ENCODE measurements at places on chromosomes 7 and 10. TPM values are rescaled to one million over a fixed set of nuclear protein-coding genes. Genes with fewer than 3 reads are reported as not detected.

DNA sequence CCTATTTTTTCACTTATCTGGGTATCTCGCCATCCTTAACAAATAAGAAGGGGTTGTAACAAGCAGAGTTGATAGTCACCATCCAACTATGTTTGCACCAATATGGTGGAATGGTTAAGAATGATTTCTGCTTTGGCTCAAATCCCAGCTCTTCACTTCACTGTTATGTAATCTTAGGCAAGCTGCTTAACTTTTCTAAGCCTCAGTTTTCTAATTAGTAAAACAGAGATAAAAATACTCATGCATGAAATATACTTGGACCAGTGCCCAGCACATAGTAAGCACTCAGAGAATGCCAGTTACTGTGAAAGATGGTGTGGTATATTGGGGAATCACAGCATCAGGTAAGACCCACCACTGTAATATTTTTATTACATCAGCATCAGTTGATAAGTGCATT is 33.6 kb downstream of the ABCB1 start:
- H3K27ac ChIP-seq: no peak overlapping the region
- no peaks in the 10 kb centered on the region for H3K36me3 ChIP-seq
- DNase-seq: no peak
- no peaks in the 10 kb centered on the region for H3K27me3 ChIP-seq
- peaks cover 2% of the 10 kb centered on the region for H3K4me1 ChIP-seq

- no peak overlapping the region for H3K27ac ChIP-seq
- peaks cover 33% of the 10 kb centered on the region for H3K36me3 ChIP-seq
- no peak overlapping the region for H3K4me3 ChIP-seq
- peaks cover 20% of the 10 kb centered on the region for H3K4me1 ChIP-seq
- no peaks in the 10 kb centered on the region for H3K27me3 ChIP-seq
- no peak for DNase-seq
Measured at GRCh38 chr7:824664-825063, 7.6 kb upstream of the SUN1 start.

DNA sequence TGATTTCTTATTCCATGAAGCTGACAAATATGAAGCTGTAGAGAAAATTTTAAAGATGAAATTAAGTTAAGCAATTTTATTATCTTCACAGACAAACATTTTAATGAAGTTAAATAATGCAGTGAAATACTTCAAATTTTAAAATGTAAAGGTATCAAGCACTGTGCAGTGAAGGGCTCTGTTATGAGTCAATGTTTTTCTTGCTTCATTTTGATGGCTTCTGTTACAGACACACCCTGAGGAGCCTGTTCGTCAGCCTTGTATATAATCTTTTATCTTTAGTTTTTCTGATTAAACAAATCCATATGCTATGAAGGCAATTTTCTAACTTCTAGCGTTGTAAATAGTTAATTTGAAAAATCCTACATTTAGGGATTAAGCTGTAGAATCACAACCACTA is 18.5 kb downstream of the VSTM2A start:
- H3K27me3 ChIP-seq: no peaks in the 10 kb centered on the region
- no peaks in the 10 kb centered on the region for H3K36me3 ChIP-seq
- no peak for DNase-seq

DNA sequence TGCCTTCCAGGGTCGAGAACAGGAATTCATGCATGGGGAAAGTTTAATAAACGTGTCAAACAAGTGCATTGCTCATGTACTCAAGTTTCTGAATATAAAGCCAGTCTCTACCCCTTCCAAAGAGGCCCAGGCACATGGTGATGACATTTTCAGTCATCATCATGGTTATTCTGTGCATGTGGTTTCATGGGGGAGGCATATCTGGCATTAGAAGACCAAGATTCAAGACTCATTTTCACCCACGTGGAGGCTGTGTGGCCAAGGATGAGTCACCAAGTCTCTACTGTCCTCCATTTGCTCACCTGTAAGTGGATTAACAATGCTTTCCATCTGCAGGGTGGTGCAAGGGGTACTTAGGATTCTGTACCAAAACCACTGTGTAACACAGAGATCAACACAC is 34.0 kb upstream of the CNPY1 start:
- no peaks in the 10 kb centered on the region for H3K36me3 ChIP-seq
- no peak overlapping the region for H3K27ac ChIP-seq
- H3K27me3 ChIP-seq: peaks cover 22% of the 10 kb centered on the region
- DNase-seq: no peak
- no peak overlapping the region for H3K4me3 ChIP-seq
- peaks cover 13% of the 10 kb centered on the region for H3K4me1 ChIP-seq

- no peak overlapping the region for H3K27ac ChIP-seq
- H3K27me3 ChIP-seq: no peaks in the 10 kb centered on the region
- H3K4me1 ChIP-seq: no peaks in the 10 kb centered on the region
- H3K36me3 ChIP-seq: no peaks in the 10 kb centered on the region
- no peak for DNase-seq
- no peak overlapping the region for H3K4me3 ChIP-seq
Measured at GRCh38 chr7:14988941-14989340, 86.4 kb upstream of the DGKB start.

DNA sequence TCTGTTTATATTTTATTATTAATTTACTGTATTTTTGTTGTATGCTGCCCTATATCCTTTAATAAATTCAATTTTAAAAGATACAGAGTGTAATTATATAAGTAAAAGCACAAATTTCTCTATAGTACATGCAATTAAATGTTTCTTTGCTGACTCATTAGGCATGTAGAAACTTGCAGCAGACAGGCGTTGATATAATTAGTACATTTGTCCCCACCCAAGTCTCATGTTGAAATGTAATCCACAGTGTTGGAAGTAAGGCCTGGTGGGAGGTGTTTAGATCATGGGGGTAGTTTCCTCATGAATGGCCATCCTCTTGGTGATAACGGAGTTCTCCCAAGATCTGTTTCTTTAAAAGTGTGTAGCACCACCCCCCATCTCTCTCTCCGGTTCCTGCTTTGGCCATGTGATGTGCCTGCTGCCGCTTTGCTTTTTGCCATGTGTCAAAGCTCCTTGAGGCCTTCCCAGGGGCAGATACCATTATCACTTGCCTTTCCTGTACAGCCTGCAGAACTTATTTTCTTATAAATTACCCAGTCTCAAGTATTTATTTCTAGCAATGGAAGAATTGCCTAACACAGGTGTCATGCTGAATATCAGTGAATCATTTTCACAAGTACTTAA is 63.7 kb downstream of the TSPAN12 start:
- H3K36me3 ChIP-seq: no peaks in the 10 kb centered on the region
- no peaks in the 10 kb centered on the region for H3K4me1 ChIP-seq
- H3K4me3 ChIP-seq: no peak overlapping the region
- no peak overlapping the region for H3K27ac ChIP-seq
- DNase-seq: no peak
- peaks cover 6% of the 10 kb centered on the region for H3K27me3 ChIP-seq

DNA sequence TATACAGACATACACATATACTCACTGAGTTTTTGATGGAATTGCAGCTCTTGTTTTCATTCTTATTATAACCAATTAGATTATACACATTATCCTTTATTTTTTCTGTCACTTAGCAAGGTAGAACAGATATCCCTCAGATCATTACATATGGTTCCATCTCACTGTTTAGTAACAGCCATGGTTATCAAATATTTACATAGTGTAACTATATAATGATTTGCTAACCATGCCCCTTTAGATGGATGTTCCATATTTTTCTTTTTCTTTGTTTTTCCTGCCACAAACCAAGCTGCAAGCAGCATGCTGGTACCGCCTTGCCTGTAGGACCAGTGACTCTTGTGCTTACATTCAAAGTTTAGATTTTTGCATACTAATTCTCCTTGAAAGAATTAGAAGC is 163.4 kb upstream of the NFE2L3 start:
- H3K27ac ChIP-seq: no peak overlapping the region
- DNase-seq: no peak
- no peak overlapping the region for H3K4me3 ChIP-seq
- no peaks in the 10 kb centered on the region for H3K36me3 ChIP-seq
- peaks cover 35% of the 10 kb centered on the region for H3K27me3 ChIP-seq
- H3K4me1 ChIP-seq: no peaks in the 10 kb centered on the region

GRCh38 chr7:4549681-4550080 is 132.4 kb upstream of the FOXK1 start:
- H3K4me3 ChIP-seq: no peak overlapping the region
- no peak overlapping the region for H3K27ac ChIP-seq
- no peaks in the 10 kb centered on the region for H3K4me1 ChIP-seq
- no peaks in the 10 kb centered on the region for H3K27me3 ChIP-seq

DNA sequence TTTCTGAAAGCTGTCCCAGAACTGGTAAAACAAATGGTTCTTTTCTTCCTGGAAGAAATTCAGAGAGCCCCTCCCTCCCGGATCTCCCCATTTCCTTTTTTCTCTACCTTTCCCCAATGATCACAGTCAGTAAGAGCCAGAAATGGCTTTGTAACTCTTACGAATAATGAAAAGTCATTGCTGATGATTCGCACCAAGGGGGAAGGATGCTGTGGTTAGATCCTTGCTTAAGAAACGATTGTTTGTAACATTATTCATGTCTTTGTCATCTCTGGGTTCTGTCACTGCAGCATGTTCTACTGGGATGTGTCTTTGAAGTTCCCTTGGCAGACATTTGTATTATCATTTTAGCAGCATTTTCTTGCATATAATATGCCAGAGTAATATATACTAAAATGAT is 138.9 kb downstream of the CACNB2 start:
- H3K36me3 ChIP-seq: no peaks in the 10 kb centered on the region
- no peaks in the 10 kb centered on the region for H3K27me3 ChIP-seq
- H3K4me1 ChIP-seq: no peaks in the 10 kb centered on the region
- H3K27ac ChIP-seq: no peak overlapping the region
- DNase-seq: no peak

GRCh38 chr7:20225384-20225783 is 8.2 kb upstream of the MACC1 start:
- H3K27ac ChIP-seq: no peak overlapping the region
- peaks cover 4% of the 10 kb centered on the region for H3K27me3 ChIP-seq
- no peak for DNase-seq
- no peak overlapping the region for H3K4me3 ChIP-seq
- no peaks in the 10 kb centered on the region for H3K36me3 ChIP-seq

GRCh38 chr7:83796760-83797159 is 147.8 kb upstream of the SEMA3E start:
- no peaks in the 10 kb centered on the region for H3K27me3 ChIP-seq
- H3K36me3 ChIP-seq: no peaks in the 10 kb centered on the region
- no peaks in the 10 kb centered on the region for H3K4me1 ChIP-seq
- no peak overlapping the region for H3K27ac ChIP-seq

DNA sequence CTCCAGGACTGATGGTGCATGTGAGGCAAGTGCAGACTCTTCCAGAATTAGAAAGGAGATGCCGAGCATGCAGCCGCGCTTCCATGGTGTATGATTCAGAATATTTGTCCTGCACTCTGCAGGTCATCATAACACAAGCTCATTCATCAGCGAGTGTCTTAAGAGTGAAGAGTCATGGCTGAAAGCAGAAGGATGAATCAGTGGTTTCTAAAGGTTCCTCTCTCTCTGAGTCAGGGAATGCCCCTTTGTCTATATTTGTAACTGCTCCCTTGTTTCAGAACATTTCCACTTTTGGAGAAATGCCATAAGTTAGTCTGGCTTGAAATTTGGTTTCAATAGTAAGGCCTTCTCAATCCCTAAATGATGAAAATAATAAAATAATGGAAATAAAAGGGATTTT is 52.3 kb downstream of the HECW1 start:
- DNase-seq: no peak
- H3K36me3 ChIP-seq: no peaks in the 10 kb centered on the region
- H3K4me1 ChIP-seq: no peaks in the 10 kb centered on the region

DNA sequence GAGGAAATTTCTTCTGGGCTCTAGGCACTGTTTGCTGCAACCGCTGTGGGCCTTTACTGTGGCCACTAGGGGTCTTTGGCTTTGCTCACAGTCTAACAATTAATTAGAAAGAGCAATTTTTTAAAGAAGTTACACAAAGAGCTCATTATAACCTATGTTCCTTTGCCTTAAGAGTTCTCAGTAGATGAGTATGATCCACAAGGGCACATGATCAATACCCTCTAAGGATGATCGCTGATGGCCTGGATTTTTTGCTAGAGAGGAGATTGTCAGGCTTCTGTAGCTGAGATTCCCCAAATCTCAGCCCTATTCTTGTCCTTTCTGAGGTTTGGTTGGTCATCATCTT is 80.8 kb upstream of the RHOBTB1 start:
- H3K36me3 ChIP-seq: no peaks in the 10 kb centered on the region
- peaks cover 4% of the 10 kb centered on the region for H3K4me1 ChIP-seq
- peaks cover 9% of the 10 kb centered on the region for H3K27me3 ChIP-seq
- no peak overlapping the region for H3K4me3 ChIP-seq

DNA sequence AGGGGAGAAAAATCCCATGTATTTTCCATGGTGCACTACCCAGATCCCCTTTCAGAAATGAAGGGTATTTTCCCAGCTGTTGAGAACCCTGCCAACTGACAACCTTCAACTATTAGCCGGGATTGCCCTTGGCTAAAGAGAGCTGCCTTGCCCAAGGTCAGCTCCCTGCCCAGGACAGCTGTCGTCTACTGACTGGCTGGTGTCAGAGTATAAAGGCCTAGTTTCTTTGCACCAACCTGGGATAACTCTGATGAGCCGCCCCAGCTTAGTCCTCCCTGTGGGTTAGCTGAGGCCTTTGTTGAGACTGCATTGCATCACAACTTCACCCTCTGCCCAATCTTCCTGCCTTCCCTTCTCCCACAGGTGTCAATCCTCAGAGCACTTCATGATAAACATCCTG is 147.2 kb upstream of the RHEB start:
- no peaks in the 10 kb centered on the region for H3K27me3 ChIP-seq
- no peaks in the 10 kb centered on the region for H3K36me3 ChIP-seq
- H3K27ac ChIP-seq: no peak overlapping the region
- H3K4me3 ChIP-seq: no peak overlapping the region
- DNase-seq: no peak

DNA sequence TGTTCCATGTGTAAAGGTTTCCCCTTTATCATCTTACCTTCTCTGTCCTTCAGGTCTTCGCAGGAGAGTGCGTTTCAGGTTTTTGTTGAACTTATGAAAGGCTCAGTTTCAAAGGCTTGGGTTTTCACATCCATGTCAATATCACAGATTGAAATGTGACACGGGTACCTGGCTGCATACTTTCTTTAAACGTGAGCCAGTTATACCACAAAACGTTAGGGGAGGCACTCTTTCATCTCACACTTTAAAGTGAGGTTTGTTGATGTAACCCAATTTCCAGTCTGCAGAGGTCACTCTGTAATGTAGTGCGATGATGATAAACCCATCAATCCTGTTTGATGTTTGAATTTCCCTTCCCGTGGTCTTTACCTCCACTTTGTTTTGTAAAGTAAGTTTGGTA is 506.9 kb downstream of the SUGCT start:
- peaks cover 14% of the 10 kb centered on the region for H3K27me3 ChIP-seq
- no peak overlapping the region for H3K4me3 ChIP-seq
- H3K4me1 ChIP-seq: peaks cover 5% of the 10 kb centered on the region
- no peaks in the 10 kb centered on the region for H3K36me3 ChIP-seq

- no peaks in the 10 kb centered on the region for H3K4me1 ChIP-seq
- no peak for DNase-seq
Measured at GRCh38 chr10:12748186-12748585, 253.3 kb downstream of the CCDC3 start.

FGFBP3 gene
- 2.4 TPM for total RNA-seq

TAF5 gene
- total RNA-seq: 10.7 TPM

PDK4 gene
- total RNA-seq: not detected

TMEM130 gene
- not detected for total RNA-seq

RALA gene
- 35.3 TPM for total RNA-seq

HGF gene
- total RNA-seq: not detected

DGKB gene
- not detected for total RNA-seq

ASB10 gene
- not detected for total RNA-seq

RBM20 gene
- total RNA-seq: not detected

MSMB gene
- not detected for total RNA-seq

Data from activated T-helper 2 cell treated with anti-CD3 and anti-CD28 coated beads, Interferon-gamma antibody, Interleukin-2, Interleukin-4, amounts not matched to agents 10 μg/mL and 5 μg/mL and 100 μg/mL, durations not matched to agents 14 hours and 24 hours and 36 hours (primary cell).